ENCODE measurements at places on chromosomes 16 and 17.

DNA sequence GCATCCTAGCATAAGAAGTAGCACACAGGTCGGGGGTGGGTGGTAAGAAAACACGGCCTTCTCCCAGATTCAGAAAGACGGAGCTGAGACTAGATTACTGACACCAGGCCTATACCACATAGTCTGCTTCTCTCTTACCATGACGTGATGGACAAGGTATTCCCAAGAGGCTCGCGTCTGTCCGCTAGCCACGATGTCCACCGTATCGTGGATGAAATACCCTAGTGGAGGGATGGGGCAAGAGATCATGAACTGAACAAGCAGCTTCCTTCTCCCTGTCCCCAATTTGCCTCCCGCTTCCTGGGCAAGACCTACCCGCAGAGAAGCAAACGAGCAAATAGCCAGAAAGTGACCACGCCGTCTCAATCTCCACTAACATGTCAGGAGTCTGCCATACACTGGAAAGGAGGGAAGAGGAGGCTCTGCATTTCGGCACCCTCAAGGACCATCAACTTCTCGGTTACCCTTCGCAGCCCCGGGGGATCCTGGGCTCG, 820 bp downstream of the TLCD1 start:
- DNase-seq = peak; percentile 40

- DNase-seq = no peak
These were observed 149.1 kb upstream of the CHMP6 start for GRCh38 chr17:80842456-80843013.

DNA sequence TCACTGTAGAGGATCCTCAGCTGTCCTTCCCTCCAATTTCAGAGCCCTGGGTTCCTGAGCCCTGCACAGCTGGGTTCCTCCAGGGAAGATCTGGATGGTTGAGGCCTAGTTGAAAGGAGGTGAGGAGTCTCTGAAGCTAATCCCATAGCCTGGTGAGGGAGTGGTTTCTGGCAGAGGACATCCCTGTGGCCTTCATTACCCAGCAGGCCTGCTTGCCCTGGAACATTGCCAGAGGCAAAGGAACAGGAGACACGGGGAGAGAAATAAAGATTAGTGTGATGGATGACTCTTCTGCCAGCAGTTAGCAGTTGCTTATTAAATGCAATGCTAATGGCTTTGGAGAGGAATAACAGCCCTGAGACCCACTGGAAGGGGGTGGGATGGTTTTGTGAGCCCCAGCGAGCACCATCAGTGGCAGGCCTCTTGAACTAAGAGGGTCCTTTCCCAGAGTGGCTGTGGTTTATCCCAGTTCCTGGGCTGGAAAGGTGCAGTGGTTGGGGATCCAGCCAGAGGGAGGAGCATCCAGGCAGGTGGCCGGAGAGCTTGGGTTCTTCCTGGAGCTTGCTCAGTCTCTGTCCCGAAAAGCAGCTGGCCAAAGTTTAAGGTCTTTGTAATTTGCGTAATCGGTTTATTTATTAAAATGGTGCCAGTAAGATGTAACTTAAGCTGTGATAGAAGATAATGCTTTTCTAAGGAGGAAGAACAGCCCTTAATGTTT, 209.7 kb downstream of the CCDC182 start:
- no peak for DNase-seq

- DNase-seq = no peak
These were observed 2.7 kb downstream of the ENKD1 start for GRCh38 chr16:67663877-67664222.

- no peak for DNase-seq
These were observed 634.1 kb upstream of the RBFOX1 start for GRCh38 chr16:6698548-6698947.

DNA sequence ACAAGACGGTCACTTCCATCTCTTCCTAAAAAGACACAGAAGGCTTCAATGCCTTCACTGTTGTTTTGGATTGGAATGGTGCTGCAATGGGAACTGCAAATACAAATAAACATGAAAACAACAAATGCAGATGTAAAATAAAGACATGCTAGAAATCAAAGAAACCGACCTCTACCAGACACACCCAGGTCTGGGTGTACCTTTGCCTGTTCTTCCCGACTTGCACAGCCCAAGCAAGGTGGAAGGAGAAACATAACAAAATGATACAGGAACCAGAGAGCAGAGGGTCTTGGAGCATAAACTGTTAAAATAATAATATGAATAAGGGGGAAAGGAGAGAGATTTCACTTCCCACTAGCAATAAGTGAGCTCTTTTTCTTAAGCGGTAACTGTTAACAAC, 17.3 kb downstream of the RFFL start:
- DNase-seq = no peak

DNA sequence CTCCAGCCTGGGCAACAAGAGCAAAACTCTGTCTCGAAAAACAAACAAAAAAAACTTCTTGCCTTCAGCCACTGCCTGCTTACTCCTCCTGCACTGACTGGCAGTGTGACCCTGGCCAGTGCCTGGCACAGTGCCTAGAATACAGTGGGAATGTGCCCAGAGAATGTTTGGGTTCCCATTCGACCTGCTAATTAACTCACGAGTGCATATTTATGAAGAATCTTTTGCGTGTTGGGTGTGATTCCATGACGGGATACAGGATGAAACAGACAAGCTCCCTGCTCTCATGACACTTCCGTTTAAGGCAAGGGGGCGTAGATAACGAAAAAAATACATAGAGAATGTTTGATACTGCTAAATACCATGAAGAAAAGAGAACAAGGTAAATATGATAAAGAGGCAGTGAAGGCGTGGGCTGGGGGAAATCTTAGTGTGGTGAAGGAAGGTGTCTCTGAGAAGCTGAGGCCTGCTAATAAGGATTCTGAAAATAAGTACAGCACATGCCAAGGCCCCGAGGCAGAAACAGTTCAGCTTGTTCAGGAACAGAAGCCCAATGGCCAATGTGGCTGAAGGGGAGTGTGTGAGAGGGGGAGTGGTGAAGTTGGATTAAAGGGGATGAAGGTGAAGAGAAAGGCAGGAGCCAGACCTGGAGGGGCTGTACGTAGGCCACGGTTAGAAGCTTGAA, 4.3 kb downstream of the ABI3 start:
- no peak for DNase-seq

GRCh38 chr16:85913688-85914422, 14.9 kb downstream of the IRF8 start:
- no peak for DNase-seq

Data from right hindlimb (tissue), 1 donor.